ENCODE measurements at places on chromosomes 2 and 18.

- peak; percentile 37 for DNase-seq
These were observed 18.9 kb downstream of the SALL3 start for GRCh38 chr18:78998371-78999071.

- DNase-seq, result no peak
These were observed 416.0 kb upstream of the HS6ST1 start for GRCh38 chr2:128734521-128735295.

DNA sequence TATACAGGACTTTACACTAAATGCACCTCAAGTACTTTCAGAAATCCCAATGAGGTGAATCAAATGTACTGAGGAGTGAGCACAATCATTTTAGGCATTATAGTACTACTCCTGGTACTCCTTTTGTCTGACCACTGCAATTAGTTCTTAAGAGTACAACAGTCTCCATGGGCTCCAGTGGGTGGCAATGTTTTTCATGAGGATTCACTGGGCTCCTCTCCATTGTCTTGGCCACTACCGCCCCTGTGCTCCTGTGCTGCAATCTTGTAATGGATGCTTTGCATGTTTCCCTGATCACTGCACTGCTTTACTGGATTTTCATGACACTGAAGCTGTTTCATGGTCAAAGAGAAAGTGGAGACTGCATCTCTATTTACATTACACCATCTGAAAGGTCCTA is 268.5 kb upstream of the ZSWIM2 start:
- no peak for DNase-seq

- no peak for DNase-seq
These were observed 18.8 kb upstream of the ALPI start for GRCh38 chr2:232437195-232437571.

DNA sequence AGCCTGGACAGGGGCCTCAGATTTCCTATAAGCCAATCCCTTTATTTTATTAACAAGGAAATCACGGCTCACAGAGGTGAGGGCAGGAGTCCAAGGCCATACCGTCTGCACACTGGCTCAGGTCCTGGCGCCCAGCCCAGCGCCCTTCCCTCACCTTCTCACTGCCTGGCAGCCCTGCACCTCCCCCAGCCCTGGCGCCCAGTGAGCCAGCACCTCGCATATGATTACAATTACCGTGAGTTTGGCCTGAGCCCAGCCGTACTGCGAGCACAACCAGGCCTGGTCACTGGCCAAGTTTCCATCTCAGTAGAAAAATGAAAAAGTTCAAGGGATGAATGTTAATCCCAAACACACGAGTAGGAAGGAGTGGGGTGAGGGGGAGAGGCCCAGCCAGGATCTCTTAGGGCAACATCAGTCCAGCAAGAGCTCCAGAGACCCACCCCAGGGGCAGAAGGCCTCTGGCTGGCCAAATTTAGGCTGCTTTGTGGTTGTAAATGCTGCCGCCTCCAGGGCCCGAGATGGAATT is 68.4 kb downstream of the MCFD2 start:
- DNase-seq, result no peak

GRCh38 chr2:32482471-32482870 is 125.6 kb downstream of the BIRC6 start:
- no peak for DNase-seq

GRCh38 chr2:142710336-142710735 is 167.1 kb upstream of the KYNU start:
- no peak for DNase-seq

All from HuH-7 (cell line).